Activated CD8-positive, alpha-beta T cell treated with anti-CD3 and anti-CD28 coated beads for 36 hours (primary cell): ENCODE measurements at places on chromosomes 7 and 10. TPM values are rescaled to one million over a fixed set of nuclear protein-coding genes. Genes with fewer than 3 reads are reported as not detected.
A peak's percentile ranks its signal among the peaks of the same experiment; 100 is the strongest.

APBB1IP gene
- 61.9 TPM for total RNA-seq

TRIM73 gene
- 4.1 TPM for total RNA-seq

SEPHS1 gene
- total RNA-seq: 66.5 TPM

CTAGE4 gene
- total RNA-seq: 0.87 TPM

IL6 gene
- total RNA-seq: not detected

FAM241B gene
- total RNA-seq: 10.8 TPM

WNT8B gene
- total RNA-seq: 0.38 TPM

SEMA3A gene
- 1.2 TPM for total RNA-seq

- DNase-seq: no peak
Measured at GRCh38 chr10:118668228-118668952, 72.9 kb upstream of the PRLHR start.

GRCh38 chr7:43406961-43407360 is 175.9 kb upstream of the STK17A start:
- no peak for DNase-seq

- DNase-seq: no peak
Measured at GRCh38 chr10:98417973-98418664, 3.1 kb upstream of the PYROXD2 start.

DNA sequence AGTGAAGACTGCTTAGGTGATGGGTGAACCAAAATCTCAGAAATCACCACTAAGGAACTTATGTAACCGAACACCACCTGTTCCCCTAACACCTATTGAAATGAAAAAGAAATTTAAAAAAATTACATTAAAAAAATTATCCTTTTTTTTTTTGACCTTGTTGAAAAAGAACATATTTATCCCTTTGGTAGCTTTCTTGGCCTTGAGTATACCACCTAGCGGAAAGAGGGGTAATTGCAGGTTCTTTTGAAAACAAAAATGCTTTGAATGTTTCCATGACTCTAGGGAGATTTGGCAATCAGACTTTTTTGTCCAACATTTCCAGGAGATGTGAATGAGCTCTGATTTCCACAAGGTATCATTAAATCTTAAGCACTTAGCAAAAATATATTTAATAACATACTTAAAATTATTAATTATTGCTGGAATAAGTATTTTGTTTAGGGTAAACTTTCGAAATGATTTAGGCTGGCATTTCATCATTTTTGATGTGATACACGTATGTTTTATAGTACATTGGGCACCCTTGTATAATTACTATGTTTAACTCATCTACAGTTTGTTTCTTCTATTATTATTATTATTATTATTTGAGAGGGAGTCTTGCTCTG is 47.0 kb upstream of the ELMO1 start:
- no peak for DNase-seq

- DNase-seq: no peak
Measured at GRCh38 chr10:77604063-77604462, 33.5 kb downstream of the KCNMA1 start.

GRCh38 chr10:29622382-29622922 is 12.3 kb downstream of the SVIL start:
- DNase-seq: no peak

DNA sequence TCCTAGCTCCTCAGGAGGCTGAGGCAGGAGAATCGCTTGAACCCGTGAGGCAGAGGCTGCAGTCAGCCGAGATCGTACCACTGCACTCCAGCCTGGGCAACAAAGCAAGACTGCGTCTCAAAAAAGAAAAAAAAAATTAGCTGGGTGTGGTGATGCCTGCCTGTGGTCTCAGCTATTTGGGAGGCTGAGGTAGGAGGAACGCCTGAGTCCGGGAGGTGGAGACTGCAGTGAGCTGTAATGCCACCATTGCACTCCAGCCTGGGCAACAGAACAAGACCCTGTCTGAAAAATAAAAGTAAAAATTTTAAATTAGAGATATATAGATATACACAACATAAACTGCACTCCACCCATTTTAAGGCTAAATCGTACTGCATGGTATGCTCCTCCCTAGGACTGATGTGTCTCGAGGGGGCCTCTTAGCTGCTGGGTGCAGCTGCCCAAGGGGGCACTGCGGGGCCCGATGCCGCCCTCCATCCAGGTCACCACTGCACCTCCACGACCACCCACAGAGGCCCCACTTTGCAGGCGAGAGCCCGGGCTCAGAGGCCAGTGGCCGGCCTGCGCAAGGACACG is 40.9 kb upstream of the FOXK1 start:
- DNase-seq: no peak

DNA sequence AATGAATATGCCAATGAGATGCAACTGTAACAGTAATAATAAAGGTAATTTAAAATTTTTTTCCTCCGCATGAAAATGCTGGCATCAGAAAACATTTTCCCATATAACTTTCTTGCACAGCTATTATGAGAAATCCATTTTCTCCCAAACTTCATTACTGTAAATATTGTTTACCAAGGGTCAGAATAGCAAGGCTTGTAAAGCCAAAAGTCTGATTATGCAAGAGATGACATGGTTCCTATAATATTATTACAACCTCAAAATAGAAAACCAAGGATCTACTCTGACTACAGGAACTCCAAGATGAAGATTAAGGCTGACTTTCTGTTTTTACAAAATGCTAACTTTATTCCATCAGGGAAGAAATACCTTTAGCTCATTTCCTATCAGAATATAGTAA is 162.7 kb upstream of the CDK1 start:
- DNase-seq: no peak

- DNase-seq: peak; percentile 52
Measured at GRCh38 chr10:132685101-132685891, 100.7 kb downstream of the NKX6-2 start.

- no peak for DNase-seq
Measured at GRCh38 chr10:16497911-16498310, 23.8 kb downstream of the C1QL3 start.

DNA sequence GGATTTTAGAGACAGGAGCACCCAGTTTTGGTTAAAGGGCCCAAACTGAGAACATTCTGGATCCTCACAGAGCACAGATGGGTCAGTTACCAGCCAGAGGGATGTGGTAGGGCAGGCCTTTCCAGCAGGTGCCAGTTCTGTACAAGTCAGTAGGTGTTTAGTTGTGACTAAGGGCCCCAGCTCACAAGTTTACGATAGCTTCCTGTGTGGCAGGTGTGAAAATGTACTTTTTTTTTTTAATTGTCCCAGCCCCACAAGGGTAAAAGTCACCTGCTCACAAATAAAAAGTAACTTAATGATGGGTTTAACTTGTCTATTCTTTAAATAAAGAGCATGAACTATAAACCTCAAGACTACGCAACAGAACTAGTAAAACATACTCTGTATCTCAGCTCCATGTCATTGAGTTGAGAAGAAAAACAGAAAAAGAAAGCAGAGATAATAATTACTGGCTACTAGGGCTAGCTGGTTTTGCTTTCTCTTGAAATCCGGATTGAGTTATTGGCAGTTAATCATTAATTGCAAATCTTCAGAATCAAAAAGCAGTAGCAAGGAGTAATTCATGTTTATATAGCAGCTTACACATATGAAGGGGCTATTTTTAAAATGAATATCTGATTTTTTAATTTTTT is 15.4 kb downstream of the NFE2L3 start:
- peak; percentile 70 for DNase-seq

GRCh38 chr7:7125963-7126362 is 56.4 kb upstream of the C1GALT1 start:
- DNase-seq: no peak

DNA sequence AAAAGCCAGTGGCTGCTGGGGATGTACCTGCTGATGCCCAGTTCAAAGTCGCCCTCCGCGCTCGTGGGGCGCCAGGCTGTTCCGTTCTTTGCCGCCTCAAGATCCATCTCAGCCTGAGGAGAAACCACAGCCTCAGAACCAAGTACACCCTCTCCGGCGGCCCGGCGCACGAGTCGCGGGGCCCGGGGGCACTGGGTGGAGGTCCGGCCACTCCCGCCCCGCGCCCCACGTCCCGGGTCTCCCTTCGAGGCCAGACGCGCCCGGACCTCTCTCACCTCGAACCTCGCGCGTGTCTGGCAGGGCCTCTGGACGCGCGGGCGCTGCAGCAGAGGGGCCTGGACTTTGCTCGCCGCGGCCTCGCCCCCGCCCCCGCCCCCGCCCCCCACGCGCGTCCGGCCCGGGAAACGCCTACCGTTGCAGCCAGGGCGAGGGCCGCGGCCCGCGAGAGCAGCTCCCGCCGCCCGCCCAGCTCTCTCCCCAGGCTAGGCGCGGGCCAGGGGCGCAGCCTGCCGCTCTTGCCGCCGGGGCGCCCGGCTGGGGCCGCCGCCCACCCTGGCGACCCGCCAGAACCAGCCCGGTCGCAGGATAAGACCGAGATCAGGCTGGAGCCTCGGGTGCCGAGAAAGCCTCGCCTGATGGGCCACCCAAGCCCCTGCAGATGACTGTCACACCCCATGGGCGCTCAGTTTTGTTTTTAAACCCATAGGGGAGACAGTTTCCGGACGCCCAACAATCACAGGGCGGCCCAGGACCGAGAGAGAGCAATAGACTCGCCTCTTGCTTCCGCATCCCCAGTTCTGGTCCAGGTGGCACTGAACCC is at the start of gene ABCB4:
Gene ABCB4 (minus strand): TSS at position 322 of the 820 bp plus-strand sequence. CDS start 215 bp downstream, at position 107.
- peak; percentile 14 for DNase-seq

DNA sequence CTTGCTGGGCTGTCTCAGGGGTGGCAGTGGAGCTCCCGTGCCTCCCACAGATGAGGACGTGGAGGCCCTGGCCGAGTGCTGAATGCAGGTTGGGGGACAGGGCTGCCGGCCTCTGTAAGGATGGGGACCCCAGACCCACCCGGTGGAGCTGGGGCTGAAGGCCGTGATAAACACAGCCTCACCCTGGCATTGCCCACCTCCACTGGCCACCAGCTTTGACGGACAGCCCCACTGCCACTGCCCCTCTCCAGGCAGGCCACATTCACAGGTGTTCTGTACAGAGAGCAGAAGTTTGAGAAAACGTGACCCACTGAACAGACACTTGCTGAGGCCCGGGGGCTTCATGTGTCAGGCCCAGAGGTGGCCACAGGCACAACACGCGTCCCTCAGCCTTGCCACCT is 126.2 kb downstream of the LHPP start:
- no peak for DNase-seq

DNA sequence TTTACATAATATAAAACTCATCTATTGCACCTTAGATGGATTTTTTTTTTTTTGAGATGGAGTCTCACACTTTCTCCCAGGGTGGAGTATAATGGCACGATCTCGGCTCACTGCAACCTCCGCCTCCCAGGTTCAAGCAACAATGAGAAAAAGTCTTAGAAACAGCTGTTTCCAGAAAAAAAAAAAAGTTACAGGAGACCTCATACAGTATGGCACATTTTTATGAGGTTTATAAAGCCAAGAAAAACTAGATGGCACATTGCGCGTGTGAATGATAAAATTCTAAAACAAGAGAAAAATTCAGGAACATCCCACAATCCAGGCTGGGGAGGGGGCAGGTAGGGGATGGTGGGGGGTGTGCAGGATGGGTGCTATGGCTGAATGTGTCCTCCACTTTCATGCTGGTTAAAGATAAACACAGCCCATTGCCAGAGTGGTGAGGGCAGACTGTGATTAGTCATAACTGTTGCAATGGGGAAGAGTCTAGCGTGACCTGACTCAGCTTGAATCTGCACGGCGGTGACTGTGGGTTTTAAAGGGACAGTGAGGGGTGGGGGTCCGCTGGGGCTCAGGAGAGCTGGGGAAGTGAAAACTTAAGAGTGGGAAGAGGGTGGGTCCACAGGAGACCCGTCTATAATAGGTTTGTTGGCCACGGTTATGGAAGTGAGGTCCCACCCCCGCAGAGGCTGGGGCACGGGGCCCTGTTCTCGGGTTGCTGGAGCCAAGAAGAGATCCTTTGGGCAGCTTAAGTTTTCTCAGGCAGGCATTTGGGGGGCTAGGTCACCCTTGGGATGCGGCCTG is 11.9 kb upstream of the LRRC27 start:
- DNase-seq: peak; percentile 62

GRCh38 chr7:111240371-111240770 is 149.4 kb downstream of the LRRN3 start:
- no peak for DNase-seq
